ENCODE measurements at places on chromosomes 1 and 21.

GRCh38 chr1:15429701-15430149 is 8.5 kb upstream of the CTRC start:
- DNase-seq = no peak

DNA sequence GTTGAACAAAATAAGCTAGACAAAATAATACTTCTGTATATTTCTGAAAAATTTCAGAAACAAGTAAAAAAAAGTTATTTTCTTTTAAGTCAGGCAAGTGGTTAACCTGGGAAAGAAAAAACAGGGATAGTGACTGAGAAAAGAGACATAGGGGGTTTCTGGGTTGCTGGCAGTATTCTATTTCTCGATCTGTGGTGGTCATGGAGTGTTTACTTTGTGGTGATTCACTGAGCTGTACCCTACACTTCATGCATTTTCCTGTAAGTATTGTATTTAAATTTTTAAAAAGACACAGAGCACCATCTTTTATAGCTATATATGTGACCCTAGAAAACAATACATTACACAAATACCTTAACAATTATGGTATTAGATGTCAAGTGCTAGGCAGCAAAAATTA is 58.2 kb downstream of the ZNF644 start:
- no peak for DNase-seq

DNA sequence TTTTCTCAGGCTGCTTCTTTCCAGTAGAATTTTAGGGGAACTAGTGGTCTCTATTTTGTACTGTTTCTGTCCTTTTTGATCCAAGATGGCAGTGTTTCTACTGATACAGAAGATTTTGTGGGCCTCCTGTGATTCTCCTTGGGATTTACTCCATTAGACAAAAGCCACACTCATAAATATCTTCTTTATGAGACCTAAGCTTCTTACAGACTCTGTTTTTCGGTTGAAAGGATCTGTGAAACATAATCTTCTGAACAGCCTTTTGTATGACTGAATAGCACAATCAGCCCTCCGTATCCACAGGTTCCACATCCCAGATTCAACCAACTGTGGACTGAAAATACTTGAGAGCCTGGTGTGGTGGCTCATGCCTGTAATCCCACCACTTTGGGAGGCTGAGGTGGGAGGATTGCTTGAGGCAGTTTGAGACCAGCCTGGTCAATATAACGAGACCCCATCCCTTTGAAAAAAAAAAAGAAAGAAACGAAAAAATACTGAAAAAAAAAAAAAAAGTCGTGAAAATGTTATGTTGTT is 10.8 kb upstream of the PSMD4 start:
- DNase-seq = no peak

GRCh38 chr1:21661886-21662285 is 7.3 kb downstream of the RAP1GAP start:
- DNase-seq = no peak

DNA sequence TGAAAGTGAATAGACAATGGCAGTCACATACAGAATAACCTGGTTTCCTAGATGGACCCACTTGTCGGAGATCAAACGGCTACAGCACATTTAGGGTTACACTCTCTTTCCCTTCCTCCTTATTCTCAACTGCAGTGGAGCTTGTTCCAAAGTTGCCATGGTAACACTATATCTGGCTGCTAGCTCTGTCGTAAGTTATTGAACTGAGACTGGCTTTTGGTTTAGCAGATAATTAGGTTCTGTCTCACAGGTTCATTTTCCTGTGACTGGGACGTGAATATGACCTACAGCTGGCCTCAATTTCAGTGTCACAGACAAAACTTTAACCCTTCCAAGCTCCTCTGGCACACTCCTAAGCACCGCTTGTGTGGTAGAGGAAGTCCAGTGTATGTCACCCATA is 875.8 kb downstream of the USP25 start:
- DNase-seq = no peak

DNA sequence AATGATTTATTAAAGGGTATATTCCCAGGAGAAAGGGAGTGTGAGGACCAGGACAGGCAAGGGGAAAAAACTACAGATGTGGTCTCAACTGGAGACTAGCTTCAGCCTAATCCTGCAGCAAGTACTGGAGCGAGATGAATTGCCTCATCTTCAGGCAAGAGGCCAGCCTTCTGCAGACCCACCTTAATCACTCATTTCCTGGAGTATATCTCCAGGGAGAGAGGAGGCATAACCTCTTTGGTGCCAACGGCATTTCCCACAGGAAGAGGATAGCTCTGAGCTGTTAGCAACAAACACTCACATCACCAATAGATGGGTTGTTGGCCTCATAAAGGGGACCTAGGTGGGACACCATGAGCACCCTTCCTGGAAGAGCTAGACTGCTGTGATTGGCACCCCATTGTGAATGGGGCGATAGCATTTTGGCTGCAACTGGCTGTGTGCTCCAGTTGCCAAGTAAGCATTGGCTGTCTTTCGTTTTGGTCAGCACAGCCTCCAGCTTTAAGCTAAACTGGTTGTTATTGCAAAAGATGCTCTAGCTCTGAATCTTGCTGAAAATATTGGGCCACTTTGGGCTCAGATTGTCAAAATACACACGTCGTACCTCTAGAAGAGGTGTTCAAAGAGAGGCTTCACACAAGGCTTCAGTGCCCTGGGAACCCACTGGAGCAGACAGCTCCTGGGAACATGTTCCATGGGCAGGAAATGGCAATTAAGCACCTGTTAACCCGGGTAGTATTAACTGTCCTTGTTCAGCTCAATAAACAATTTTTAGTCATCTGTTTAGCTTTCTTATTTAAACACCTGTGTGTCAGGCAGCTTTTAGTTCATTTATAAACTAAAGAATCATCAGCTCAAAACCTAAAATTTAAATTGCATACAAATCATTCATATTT is 314.8 kb upstream of the C1orf87 start:
- no peak for DNase-seq

DNA sequence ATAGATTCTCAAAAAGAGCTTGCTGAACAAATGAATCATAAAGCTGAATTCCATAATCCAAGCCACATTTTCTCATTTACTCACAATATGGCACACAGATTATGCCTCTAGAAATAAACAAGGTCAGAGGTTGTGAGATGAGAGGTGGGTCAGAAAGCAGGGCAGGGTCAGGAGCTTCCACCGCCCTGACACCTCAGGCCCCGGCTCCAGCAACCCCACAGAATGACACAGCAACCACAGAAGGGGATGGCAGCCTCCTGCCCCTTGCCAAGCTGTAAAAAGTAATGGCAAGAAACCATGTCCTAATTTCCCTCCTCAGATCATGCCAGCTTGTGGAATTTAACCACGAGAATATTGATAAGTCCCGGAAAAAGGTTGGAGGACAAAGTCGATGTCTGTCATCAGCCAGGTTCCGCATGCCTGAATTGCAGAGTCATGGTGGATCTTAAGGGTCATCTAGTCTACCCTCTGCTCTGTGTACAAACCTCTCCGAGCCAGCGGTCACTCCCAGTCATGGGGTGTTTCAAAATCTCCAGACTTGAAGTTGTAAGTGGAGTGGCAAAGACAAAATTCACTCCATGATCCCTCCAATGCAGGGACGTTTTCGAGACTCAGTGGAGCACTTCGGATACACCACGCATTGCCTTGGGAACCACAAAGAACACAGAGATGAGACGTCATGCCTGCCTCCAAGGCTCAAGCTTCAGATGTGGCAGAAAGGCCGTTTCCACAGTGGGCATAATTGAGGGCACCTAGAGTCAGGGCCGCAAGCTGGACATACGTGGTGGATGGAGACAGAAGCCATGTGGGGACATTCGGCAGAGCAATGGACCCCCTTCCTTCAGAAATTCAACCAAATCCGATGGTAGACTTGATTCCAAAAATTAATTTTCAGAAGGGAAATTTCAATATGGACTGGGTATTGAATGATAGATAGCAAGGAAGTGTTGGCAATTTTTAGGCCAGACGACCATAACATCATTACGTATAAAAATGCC is 254.0 kb downstream of the TOMM20 start:
- no peak for DNase-seq

DNA sequence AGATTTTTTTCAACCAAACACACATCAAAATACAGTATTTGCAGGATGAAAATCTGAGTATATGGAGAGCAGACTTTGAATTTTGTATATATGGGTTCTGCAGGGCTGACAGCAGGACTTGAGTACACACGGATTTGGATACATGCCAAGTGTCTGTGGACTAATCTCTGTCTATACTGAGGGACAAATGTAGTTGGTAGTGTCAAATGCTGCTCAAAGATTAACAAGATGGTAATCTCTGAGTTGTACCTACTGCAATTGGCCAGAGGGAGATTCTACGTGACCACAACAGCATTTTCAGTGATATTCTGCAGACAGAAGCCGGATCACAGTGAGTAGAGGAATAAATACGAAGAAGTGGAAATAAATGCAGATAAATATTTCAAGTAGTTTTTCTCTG is 43.4 kb downstream of the SHCBP1L start:
- no peak for DNase-seq

GRCh38 chr1:183302452-183303322 is 115.5 kb downstream of the NMNAT2 start:
- no peak for DNase-seq

Measured in activated naive CD4-positive, alpha-beta T cell (primary cell).